Central memory CD8-positive, alpha-beta T cell (primary cell): ENCODE measurements at places on chromosomes 13 and 19.

- DNase-seq, result no peak
Observed at GRCh38 chr13:31686670-31687425, 52.5 kb upstream of the RXFP2 start.

DNA sequence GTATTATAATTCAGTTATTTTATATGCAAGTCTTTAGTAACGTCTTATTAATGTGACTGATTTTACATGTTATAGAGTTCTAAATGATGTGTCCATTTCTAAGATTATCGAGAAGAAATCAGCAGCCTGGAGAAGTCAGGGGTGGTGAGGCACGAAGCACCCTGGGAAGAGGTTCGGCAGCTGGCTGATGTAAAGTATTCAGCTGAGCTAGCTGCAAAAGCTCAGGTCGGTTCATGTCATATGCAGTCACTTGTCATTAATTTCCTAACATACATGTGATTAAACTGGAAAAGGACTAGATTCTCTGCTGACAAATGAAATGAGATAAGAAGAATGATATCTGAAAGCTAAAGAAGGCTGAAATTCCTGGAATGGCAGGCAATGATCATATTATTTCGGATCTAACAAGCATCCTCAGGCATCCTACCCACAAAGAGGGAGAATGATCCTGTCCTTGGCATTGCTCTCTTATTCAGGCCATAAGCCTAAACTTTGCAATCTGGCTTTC lies 383.0 kb upstream of the SLITRK1 start:
- DNase-seq, result no peak

GRCh38 chr13:27203854-27204253 lies 32.2 kb upstream of the USP12 start:
- no peak for DNase-seq

DNA sequence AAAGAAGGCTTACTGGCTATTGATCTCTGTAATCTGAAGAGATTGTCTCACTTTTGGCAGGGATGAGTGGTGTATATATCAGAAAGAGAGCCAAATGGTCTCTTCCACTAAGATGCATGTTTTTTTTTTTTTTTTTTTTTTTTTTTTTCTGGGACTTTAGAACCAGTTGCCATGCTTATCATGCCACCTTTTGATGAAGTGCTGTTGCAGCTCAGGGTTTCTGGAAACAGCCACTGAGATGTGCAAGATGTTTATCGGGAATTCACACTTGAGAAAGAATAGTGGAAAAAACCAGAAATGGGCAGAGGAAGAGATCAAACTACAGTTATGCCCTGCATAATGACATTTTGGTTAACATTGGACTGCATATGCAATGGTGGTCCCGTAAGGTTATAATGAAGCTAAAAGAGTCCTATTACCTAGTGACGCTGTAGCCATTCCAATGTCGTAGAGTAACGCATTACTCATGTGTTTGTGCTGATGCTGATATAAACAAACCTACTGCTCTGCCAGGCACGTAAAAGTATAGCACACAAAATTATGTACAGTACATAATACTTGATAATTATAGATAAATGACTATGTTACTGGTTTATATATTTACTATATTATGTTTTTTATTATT lies 121.0 kb downstream of the KLF5 start:
- no peak for DNase-seq

DNA sequence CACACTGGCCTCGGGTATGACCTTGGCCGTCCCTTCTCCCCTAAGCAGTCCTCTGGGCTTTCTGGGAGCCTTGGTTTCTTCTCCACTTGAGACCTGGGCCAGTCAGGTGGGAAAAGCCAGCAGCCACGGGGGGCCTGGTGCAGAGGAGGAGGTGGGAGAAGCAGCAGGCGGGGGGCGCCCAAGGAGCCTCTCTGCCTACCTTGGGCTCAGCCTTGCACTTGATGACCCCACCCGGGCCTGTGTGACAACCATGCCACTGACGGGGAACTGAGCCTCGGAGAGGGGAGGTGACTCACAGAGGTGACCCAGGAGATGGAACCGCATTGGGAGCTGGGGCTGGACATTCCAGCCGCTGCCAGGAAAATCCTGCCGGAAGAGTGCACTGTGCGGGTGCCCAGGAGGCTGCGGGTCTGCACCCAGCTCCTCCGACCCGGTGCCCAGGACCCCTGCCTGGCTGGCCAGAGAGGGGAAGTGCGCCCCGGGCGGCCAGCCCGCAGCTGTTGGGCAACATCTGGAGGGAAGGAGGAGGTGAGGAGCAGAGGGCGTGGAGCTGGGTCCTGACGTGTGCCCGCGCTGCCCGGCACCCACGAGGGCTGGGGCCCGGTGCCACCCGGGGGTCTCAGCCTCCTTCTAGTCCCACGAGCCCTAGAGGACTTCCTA lies 23.4 kb upstream of the SLC7A10 start:
- no peak for DNase-seq

- DNase-seq, result no peak
Observed at GRCh38 chr13:52955472-52955874, 73.1 kb upstream of the OLFM4 start.

DNA sequence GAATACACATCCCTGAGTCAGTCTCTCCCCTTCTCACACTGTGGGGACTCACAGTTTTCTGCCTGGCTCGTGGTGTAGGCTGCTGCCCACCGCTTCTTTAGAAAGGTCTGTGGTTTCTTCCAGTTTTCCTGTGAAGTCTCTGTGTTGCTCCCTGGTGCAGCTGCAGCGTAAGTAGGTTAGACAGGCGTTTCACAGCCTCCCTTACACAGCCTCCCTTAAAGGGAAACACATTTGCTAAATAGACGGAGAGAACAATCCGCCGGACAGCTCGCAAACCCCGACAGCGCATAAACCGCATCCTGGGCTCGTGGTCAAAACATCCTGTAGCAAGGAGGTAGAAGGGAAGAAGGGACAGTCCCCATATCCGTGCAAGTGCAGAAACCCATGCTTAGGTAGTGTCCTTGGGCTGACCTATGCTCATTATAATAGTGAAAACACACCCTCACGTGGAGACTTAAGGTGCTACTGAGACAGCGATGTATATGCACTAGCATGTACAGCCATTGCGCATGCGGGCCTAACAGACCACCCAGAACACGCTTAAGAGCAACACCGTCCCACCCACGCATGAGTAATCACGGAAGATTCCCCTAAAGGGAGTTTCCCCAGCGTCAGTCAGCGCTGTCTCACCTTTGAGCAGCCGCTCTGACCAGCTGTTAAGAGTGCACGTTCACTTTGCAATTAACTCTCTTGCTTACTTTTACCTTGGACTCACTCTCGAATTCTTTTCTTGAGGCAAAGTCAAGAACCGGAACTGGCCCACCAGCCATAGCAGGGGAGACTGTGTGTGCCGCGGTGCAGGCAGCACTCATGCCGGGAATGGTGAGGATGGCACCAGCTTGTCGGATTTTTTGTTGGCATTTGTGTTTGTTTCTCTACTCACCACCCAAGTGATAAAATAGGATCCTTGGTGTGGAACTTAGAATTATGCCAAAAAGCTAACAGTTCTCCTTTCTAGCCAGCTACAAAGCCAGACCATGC lies 16.6 kb downstream of the SIGLEC8 start:
- DNase-seq, result peak; percentile 87

DNA sequence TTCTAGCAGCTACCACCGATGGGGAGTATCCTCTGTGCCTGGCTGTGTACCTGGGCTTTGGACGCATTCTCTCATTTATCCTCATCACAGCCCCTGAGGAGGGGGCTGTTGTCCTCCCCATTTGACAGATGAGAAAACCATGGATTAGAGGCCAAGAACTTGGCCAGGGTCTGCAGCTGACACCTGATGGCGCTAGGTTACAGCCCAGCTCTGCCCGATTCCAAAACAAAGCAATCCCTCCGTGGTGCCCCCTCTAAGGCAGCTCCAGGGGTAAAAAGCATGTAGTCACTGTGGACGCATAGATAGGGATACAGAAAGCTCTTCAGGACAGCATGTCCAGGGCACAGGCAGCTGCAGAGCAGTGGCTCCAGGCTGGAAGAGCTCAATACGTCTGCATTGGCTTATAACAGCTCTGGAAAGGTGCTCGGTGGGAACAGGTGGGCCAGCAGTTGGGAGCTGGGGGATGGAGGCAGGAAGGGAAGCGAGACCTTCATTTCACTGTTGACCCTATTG lies 35.4 kb upstream of the UQCRFS1 start:
- no peak for DNase-seq

GRCh38 chr19:15445807-15446376 lies 3.9 kb downstream of the WIZ start:
- DNase-seq, result no peak

- DNase-seq, result no peak
Observed at GRCh38 chr13:52707375-52707774, 32.2 kb downstream of the CNMD start.

GRCh38 chr13:52421216-52421615 lies 15.2 kb upstream of the THSD1 start:
- DNase-seq, result no peak

GRCh38 chr19:29371251-29372090 lies 154.3 kb upstream of the VSTM2B start:
- DNase-seq, result no peak

- no peak for DNase-seq
Observed at GRCh38 chr13:106587787-106588186, 19.9 kb upstream of the ARGLU1 start.

- no peak for DNase-seq
Observed at GRCh38 chr13:110869805-110870706, 44.8 kb downstream of the ANKRD10 start.

DNA sequence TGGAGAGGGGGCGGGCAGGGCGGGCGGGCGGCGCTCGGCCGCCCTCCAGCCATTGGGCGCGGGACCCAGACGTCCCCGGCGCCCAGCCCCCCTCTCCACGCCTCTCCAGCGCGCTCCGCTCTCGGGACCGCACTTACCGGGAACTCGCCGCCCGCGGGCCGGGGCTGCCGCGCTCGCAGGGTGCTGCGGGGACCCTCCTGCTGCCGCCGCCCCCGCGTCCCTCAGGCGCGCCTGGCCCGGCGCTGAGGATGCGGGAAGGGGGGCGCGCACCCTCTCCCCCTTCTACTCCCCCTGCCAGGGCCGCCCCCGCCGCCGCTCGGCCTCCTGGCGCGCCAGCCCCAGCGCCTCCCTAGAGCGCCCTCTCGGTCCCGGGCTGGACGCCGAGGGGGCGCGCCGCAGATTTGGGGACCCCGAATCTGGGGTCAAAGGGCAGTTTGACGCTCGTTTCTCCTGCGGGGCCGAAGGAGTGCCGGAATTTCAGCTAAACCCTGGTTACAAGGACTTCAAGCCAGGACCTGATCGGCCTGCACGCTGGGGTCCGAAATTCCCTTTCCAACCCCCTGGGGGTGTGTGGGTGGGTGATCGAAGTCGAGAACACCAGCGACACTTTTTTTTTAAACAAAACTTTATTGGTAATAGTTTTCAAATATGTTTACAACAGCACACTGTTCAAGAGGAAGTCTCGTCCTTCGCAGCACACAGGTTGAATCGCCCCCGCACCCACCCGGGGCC lies 696 bp upstream of the SAMD1 start:
- DNase-seq, result peak; percentile 65

- DNase-seq, result no peak
Observed at GRCh38 chr19:15072930-15073647, 8.9 kb upstream of the OR1I1 start.

GRCh38 chr19:37593996-37594303 lies 642 bp downstream of the ZNF571 start:
- DNase-seq, result no peak

DNA sequence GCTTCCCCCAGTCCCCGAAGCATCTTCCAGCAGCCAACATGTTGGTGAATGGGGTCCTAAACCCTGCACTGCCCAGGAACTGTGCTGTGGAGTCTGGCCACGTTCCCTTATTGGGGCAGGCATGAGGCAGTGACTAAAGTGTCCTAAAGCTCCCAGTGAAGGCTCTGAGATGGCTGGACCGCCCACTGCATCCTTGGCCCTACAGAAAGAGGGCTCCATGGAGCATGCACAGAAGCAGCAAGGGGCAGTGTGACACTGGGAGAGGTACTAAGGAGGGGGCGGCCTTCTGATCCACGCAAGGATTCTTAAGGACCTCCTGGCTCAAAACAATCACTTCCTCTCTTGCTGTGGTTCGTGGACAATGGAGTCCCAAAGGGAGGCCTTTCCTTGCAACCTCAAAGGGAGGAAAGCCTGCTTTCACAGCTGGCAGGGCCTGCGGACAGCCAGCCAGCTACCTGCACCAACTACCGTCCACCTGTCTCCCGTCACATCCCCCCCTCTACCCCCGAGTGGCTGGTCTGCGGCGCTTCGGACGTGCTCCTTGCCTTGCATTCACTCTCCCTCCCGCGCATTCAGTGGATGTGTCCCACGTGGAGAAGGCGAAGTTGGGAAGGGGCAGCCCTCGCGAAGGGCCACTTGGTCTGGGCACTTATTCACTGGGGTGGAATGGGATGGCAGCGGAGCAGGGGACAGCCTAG lies 63.9 kb upstream of the STARD13 start:
- DNase-seq, result no peak

DNA sequence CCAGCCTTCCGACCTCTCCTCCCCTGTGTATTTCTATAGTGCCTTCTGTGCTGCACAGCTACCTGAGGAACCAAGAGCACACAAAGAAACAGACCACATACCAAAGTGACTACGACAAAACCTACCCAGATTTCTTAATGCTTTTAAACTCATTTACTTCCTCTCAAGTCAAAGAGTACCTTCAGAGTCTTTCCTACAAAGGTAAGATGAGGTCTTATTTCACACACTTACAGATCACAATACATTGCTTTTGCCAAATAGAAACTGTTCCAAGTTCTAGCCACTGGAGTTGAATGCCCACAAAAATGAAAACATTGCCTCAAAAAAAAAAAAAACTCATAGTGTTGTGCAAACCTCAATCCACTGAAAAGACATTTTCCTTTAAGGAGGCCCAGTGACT lies 36.4 kb downstream of the TEX26 start:
- no peak for DNase-seq

DNA sequence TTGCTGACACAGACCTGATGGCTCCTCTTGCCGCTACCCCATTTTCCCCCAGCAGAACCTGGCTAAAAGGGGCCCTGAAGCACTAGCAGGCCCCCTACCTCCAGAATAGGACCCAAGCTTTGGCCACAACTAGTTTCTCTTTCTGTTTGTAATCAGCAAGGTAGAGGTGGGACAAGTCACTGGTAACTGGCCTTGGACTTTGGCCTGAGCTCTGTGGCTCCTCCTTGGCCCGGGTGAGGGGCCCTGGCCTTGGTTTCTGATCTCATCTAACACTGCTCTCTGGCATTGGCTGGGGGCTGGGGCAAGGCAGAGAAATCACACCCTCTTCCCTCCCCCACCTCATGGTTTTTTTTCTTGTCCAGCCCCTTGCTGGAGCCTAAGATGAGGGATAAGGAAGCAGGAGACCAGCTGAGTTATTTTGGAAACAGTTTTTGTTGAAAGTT lies 2.1 kb downstream of the CALM3 start:
- no peak for DNase-seq
